RWPE1 (cell line): ENCODE measurements at places on chromosomes 3 and 15.

- DNase-seq, result no peak
Measured at GRCh38 chr3:59692117-59692516, 642.3 kb upstream of the CFAP20DC start.

DNA sequence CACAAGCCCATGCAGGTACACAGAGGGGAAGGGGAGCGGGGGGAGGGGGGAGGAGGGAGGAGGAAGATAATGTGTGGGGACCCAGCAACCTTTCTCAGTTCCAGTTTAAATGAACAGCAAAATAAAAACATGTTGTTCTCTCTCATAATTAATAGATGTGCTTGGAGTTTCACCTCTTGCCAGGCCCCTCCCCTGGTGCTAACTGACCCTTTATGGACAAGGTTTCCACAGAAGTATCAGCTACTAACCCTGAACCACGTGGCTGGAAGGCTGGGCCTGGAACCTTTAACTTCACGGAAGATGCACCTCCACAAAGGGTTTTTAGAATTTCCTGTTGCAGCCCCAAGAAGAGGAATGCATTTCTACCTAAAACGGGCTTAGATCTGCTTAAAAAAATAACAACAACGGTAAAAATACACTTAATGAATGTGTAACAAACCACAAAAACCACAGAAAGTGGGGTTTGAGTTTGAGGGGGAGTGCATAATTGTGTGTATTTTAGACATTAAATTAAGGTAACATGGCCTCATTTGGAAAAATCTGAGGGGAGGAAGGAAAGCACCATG, 14.8 kb upstream of the SMAD3 start:
- DNase-seq, result no peak

- peak; percentile 47 for DNase-seq
Measured at GRCh38 chr3:146464005-146464595, 5.3 kb downstream of the PLSCR2 start.

DNA sequence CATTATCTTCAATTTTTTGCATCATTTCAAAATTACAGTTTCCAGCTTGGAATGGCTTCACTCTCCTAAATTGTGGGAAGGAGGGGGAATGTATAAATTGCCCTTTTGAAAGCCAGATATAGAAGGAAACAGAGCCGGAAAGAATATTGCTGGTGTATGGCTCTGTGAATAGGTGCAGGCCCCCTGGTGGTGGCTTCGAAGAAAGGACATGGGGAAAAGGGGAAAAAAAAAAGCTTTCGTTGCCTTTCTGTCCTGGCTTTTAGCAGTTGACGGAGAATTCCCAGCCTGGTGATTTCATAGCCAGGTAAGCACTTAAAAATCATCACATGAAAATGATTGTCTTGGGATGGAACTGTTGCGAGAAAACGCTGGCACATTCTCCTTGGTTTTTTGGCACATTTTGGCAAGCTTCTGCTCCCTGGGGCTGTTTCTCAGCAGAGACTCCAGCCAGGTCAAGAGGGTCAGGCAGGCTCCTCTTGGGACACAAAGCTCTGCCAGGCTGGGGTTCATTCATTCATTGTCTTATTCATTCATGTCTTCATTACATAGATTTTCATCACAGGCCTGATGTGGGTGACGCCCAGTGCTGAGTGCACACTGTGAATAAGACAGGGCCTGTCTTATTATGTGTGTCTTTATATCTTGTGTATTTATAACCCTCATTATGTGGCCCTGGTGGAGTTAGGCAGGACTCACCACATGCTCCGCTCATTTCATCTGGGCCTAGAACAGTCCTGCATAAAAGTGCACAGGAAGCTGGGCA, 300.0 kb upstream of the TPM1 start:
- DNase-seq, result peak; percentile 71

DNA sequence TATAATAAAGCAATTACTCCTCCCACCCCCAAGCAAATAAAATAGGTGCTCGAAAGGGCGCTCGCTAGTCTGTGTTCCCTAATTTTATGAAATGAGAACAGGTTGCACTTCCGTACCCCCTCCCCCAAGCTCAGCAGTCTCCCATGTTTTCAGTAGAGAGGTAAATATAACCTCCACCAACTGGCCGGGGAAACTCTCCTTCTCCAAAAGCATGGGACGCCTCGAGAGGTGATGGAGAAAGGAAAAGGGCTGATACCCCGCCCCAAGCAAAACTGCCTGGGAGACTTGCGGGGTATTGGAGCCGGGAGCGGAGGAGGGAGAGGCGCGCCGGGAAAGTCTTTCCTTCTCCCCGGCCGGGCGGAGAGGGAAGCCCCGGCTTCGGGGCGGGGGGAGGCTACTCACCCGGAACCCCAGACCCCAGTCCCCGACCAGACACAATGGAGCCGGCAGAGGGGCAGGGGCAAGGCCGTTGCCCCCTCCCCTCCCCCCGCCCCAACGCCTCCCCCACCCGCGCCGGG, 605 bp downstream of the DCUN1D1 start:
- peak; percentile 34 for DNase-seq

- DNase-seq, result no peak
Measured at GRCh38 chr3:9009976-9010545, 46.8 kb upstream of the RAD18 start.

DNA sequence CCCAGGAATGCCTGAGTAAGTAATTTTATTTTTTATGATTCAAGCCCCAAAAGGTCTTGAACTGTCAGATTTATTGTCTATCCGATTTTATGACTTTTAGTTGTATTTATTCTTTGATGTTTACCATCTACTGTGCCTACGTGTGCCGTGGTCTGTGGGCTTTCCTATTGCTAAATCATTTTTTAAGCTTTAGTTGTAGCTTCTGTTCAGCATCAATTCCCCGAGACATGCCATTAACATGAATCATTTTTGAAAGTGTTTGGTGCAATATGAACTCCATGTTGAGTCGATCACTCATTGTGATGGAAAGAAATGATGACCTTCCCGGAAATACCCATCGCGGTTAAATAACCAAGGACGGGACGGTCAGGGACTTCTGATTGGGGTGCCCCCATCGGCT, 268.7 kb upstream of the THRB start:
- no peak for DNase-seq

- no peak for DNase-seq
Measured at GRCh38 chr15:81882504-81882903, 163.3 kb downstream of the MEX3B start.

GRCh38 chr3:157069406-157069805, 90.5 kb downstream of the CCNL1 start:
- no peak for DNase-seq

DNA sequence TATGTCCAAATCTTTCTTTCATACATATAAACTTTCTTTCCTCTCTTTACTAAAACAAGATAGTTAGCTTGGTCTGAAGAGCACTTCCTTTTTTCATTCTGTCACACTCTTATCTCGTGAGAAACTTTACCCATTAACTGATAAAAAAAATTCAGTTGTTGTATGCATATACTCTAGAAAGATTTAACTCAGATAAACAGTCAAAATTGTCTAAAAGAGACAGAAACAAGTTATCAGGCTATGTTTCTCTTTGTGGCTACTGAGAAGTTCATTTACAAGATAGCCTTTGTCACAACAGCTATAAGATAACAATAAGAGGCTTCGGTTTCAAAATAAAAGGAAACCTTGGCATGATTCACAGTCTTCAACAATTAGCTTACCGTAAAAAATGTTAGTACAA, 235.7 kb upstream of the ATP10A start:
- no peak for DNase-seq

DNA sequence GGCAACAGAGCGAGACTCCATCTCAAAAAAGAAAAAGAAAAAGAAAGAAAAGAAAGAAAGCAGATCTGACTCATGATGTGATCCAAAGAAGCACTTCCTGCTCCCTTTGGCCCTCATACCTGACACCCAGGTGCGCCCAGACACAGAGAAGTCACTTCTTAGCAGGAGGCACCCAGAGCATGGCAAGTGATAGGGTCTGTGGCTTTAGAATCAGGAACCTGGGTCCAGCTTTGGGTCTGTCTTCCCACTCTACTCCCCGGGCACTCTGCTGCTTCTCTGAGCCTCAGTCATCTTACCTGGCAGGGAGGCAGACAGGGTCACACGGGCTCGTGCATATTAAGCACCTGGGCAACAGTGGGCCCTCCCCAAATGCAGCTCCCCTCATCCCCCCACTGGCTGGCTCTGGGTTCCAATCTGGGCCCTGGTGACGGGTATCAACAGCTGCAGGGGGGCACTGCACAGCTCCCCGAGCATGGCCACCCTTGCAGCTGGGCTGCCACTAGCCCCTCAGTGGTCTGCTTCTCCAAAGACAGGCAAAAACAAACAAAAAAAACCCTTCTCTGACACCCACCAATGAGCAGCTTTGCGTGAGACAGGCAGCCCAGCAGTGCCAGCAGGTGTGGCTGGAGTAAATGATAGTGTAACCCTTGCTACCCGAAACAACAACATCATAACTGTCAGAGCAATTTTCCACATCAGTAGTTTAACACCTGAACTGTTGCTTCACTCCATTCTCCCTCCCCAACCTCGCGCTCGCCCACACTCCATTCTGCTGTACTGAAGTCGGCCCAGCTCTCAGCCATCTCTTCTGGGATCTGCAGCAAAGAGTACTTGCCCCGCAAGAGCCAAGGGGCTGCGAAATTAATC, 99.8 kb downstream of the MEGF11 start:
- no peak for DNase-seq

GRCh38 chr15:97598353-97598798, 362.1 kb upstream of the ARRDC4 start:
- no peak for DNase-seq

- peak; percentile 80 for DNase-seq
Measured at GRCh38 chr3:9715764-9716437, 12.3 kb downstream of the CPNE9 start.

DNA sequence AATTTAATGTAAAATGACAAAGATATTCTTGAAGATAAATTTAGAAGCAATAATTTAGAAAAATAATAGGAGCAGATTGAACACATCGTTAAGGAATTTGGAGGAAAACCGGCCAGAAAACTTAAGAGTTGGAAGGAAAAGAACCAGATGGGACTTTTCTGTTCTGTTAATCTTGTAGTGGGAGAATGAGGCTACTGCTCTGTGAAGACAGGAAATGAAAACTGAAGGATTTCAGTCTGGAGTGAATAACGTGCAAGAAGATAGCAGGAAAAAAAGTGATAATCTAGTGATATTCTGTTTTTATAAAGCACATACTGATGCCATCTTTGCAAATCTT, 74.2 kb downstream of the DPPA2 start:
- no peak for DNase-seq

- DNase-seq, result no peak
Measured at GRCh38 chr3:113008117-113008516, 17.3 kb downstream of the GTPBP8 start.
